ENCODE measurements at places on chromosomes 16 and 17.

DNA sequence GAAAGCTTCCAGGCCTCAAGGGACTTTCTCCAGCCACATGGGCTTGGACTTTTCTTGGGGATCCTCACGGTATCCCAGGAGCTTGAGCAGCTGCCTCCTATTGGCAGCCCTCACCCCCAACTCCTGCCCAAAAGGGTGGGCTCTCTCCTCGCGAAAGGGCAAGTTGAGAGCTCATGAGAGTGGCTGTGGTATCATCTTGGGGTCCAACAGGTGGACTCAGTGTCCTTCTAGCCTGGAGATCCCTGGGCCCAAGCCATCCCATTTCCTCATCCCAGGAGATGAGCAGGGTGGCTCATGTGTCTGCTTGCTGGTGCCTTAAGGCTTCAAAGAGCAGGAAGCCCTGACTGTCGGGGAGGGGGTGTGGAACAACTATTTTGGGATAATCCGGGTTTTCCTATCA is 17.7 kb downstream of the TBX4 start:
- DNase-seq: no peak

- DNase-seq: no peak
Measured at GRCh38 chr16:8489580-8489979, 100.7 kb downstream of the TMEM114 start.

GRCh38 chr16:89171216-89172170 is at the start of gene CDH15:
Gene CDH15 (plus strand): TSS chr16:89171748. CDS start chr16:89171832, 84 bp downstream.
- DNase-seq: peak; percentile 69

GRCh38 chr16:30992931-30993816 is 8.2 kb downstream of the HSD3B7 start:
- DNase-seq: no peak

DNA sequence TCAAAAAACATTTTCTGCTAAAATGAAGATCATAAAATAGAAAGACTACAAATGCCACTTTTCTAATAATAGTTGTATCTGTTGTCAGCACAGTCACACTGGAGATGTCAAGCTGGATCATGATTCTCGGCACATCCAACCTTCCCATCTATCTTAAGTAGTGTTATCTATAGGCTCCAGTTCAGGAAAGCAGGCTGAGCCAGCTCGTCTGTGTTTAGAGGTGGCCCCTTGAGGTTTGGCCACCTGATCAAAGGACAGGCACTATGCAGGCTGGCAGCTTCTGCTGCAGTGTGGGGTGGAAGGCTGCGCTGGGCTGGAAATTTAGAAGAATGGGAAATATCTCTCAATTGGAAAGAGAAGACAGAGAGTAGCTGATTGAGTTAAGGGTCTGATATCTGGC is 32.4 kb downstream of the SMYD4 start:
- no peak for DNase-seq

GRCh38 chr17:82893779-82894178 is 54.0 kb upstream of the ZNF750 start:
- peak; percentile 52 for DNase-seq

GRCh38 chr17:6679241-6679640 is 27.7 kb downstream of the C17orf100 start:
- no peak for DNase-seq

DNA sequence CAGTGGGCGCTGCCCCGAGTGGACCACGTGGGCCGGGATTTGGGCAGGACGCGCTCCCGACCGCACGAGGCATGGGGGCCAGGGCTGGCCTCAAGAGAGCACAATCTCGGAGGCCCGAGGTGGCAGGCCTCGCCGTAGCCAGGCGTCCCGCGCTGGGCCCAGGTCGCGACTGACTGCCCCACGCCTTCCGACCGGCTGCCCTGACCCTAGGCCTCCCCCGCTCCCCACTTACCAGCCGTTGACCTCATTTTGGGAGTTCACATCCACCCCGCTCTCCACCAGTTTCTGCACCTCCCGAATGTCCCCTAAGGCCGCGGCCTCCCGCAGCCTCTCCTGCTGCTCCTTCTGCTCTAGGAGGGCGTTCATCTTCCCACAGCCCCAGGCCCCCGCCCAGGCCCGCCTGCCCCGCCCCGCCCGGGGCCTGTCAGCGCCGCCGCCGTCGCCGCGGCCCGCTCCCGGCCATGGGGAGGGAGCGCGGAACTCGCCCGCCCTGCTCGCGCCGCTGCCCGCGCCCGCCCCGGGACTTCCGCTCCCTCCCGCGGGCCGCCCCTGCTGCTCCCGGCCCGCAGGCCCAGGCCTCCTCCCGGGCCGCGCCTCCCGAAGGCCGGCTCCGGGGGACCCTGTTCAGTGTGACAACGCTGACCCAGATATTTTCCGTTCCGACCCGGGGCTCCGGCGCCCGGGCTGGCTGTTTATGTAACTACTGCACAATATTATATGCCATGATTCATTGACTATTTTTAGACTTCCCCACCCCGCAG is at the start of gene ANKRD40:
ANKRD40 (minus strand) TSS at position 626 of the 761 bp plus-strand sequence; CDS start at position 366, 260 bp downstream.
- DNase-seq: peak; percentile 94

DNA sequence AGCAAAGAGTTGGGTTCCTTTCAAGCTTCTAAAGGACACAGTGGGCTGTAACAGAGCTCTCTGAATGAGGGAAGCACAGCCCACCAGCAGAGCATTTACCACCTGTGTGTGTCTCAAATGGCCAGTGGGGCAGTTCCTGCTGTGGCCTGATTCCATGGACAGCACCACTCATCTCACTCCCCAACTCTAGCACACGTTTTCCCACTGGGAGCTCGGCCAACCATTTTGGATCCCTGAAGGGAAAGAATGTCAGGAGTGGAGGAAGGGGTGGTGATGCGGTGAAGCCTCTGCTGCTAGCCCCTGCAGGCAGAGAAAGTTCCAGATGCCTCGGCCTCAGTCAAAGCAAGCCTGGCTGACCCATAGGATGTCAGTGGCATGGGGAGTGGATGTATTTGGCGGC is 86.6 kb downstream of the PLXDC1 start:
- no peak for DNase-seq

- no peak for DNase-seq
Measured at GRCh38 chr16:57144027-57144426, 41.8 kb downstream of the PSME3IP1 start.

- DNase-seq: no peak
Measured at GRCh38 chr16:68362947-68363657, 52.3 kb downstream of the PRMT7 start.

DNA sequence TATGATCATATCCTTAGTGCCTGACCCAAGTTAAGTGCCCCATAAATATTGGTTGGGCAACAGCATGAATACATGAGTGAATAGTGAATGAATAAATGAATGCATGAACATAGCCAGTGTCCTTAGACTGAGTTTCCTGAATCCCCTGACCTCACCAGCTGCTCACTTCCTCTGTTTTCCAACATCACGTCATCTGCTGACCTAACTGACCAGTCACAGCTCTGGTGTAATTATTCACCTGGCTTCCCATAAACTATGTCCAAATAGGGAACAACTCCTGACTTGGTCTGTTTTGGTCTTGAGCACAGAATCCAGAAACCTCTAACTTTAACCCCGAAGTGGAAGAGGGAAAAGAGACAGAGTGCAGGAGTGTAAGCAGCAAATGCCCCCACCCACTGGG is 83.4 kb downstream of the ASIC2 start:
- DNase-seq: no peak

DNA sequence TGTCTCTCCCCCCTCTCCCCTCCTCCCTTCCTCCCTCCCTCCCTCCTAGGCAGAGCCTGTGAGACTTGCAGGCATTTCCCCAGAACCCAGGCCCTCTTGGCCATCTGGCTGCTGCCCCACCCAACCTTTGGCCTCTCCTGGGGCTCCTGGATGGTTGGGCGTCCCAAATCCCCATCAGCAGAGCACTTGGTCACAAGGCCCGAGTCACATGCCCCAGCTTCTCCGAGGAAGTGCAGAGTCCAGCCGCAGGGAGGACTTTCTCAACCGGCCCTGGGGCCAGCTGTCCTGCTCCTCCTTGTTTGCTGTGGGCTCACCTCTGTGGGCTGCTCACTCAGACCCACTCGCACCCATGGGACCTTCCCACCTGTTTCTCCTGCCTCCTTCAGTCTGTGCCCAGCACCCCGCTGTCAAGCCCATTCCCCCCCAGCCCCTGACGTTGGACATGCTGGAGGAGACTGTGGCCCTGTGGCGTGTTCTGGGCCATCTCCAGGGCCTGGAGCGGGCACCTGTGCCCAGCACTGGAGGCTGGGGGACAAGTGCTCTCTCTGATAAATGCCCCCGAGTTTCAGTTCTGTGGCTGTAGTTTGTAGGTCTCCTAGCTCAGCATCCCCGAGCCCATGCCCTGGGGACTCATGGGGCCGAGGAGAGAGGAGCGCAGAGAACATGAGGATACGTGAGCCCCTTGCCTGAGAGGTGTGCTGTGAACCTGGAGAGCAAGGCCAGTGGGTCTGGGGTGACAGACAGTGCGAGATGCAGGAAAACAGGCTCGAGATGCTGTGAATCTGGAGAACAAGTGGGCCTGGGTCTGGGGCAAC is 42.3 kb upstream of the ZNF750 start:
- DNase-seq: peak; percentile 45

DNA sequence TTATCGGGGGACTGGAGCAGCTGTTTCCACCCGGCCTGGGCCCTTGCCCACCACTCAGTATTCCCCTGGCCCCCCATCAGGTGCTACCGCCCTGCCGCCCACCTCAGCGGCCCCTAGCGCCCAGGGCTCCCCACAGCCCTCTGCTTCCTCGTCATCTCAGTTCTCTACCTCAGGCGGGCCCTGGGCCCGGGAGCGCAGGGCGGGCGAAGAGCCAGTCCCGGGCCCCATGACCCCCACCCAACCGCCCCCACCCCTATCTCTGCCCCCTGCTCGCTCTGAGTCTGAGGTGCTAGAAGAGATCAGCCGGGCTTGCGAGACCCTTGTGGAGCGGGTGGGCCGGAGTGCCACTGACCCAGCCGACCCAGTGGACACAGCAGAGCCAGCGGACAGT is 6.1 kb upstream of the TMEM88 start:
- DNase-seq: no peak

Data from fibroblast of the aortic adventitia (primary cell).